Peyer's patch (tissue), 4 donors: ENCODE measurements at places on chromosomes 4 and X.

- H3K4me3 ChIP-seq: no peak overlapping the region
- no peaks in the 10 kb centered on the region for H3K36me3 ChIP-seq
- no peaks in the 10 kb centered on the region for H3K27me3 ChIP-seq
- no peak for DNase-seq
- no peaks in the 10 kb centered on the region for H3K4me1 ChIP-seq
These were observed 85.5 kb upstream of the ACSL1 start for GRCh38 chr4:184911310-184911709.

GRCh38 chr4:156676116-156676851 lies 295.3 kb downstream of the PDGFC start:
- no peak overlapping the region for H3K4me3 ChIP-seq
- H3K27ac ChIP-seq: no peak overlapping the region
- DNase-seq: no peak
- H3K27me3 ChIP-seq: no peaks in the 10 kb centered on the region
- no peaks in the 10 kb centered on the region for H3K36me3 ChIP-seq
- no peaks in the 10 kb centered on the region for H3K4me1 ChIP-seq

GRCh38 chr4:13527981-13528820 lies 16.1 kb downstream of the NKX3-2 start:
- H3K27ac ChIP-seq: no peak overlapping the region
- no peaks in the 10 kb centered on the region for H3K27me3 ChIP-seq
- H3K36me3 ChIP-seq: no peaks in the 10 kb centered on the region
- DNase-seq: no peak

GRCh38 chr4:150534818-150535217 lies 47.1 kb upstream of the MAB21L2 start:
- DNase-seq: no peak
- H3K36me3 ChIP-seq: no peaks in the 10 kb centered on the region
- H3K4me1 ChIP-seq: no peaks in the 10 kb centered on the region
- H3K27ac ChIP-seq: no peak overlapping the region
- no peaks in the 10 kb centered on the region for H3K27me3 ChIP-seq

- H3K4me1 ChIP-seq: no peaks in the 10 kb centered on the region
- no peak for DNase-seq
- no peaks in the 10 kb centered on the region for H3K36me3 ChIP-seq
These were observed 37.5 kb upstream of the ADH1C start for GRCh38 chr4:99390055-99390454.

DNA sequence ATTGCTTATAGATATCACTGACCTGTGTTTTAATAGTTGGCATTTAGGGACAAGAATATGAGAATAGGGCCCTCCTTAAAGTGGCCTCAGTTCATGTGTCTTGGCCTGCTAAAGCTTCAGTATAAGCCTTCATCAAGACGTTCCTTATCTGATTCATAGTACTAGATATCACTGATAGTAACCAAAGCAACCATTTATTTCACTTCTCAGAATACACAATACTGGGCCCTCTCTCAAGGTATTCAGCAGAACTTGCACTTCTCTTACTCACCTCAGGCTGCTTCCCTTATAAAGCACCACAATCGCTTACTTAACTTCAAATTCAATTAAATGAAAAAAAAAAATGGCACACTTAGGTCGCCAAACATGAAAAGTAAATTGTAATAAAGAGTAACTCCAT lies 259.4 kb upstream of the PCDH7 start:
- no peaks in the 10 kb centered on the region for H3K4me1 ChIP-seq
- H3K27me3 ChIP-seq: no peaks in the 10 kb centered on the region
- no peak for DNase-seq
- H3K4me3 ChIP-seq: no peak overlapping the region

DNA sequence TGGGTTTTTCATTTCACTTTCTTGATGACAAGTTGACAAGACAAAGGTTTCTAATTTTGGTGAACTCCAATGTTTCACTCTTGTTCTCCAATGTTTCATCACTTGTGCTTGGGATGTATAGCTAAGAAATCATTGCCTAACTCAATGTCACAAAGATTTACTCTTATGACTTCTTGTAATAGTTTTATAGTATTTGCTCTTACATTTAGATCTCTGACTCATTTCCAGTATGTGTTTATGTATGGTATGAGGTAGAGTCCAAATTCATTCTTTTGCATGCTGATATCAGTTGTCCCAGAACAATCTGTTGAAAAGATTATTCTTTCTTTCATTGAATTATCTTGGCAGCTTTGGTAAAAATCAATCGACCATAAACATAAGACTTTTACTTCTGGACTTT lies 12.2 kb upstream of the NWD2 start:
- H3K27ac ChIP-seq: no peak overlapping the region
- H3K36me3 ChIP-seq: no peaks in the 10 kb centered on the region
- DNase-seq: no peak

DNA sequence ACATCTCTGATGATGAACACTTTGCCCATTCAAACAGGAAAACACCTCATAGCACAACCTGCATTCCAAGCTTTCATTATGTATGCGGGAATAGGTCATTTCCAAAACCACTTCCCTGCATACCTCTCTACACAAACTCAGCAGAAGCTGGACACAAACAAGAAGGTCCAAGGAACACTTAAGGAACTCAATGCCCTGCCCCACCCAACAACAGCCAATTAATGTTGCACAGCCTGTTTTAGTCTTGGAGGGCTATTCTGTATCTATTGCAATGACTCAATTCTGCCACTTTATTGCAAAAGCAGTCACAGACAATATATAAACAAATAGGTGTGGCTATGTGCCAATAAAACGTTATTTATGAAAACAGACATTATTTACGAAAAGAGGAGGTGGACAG lies 16.7 kb downstream of the OPHN1 start:
- no peak for DNase-seq
- no peaks in the 10 kb centered on the region for H3K4me1 ChIP-seq
- no peaks in the 10 kb centered on the region for H3K36me3 ChIP-seq
- no peaks in the 10 kb centered on the region for H3K27me3 ChIP-seq
- H3K4me3 ChIP-seq: no peak overlapping the region
- H3K27ac ChIP-seq: no peak overlapping the region

DNA sequence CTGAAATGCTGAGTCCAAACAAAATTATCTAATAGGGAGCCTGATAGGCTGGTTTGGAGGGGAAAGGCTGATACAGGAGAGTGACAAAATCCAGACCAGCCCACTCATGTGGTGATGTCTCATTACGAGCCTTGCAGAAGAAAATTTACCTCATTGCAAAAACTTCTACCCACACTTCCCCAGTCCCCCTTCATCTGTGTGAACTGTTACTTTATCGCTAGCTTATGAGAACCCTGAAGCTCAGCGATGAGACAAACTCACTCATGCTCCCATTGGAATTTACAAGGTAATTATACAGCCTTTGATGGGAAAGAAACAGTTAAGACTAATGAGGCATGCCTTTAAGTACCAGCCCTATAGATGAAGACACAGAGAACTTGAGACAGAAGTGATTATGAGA lies 76.1 kb downstream of the ARHGAP6 start:
- no peaks in the 10 kb centered on the region for H3K27me3 ChIP-seq
- H3K4me1 ChIP-seq: no peaks in the 10 kb centered on the region
- H3K4me3 ChIP-seq: no peak overlapping the region
- no peak for DNase-seq
- H3K36me3 ChIP-seq: no peaks in the 10 kb centered on the region

DNA sequence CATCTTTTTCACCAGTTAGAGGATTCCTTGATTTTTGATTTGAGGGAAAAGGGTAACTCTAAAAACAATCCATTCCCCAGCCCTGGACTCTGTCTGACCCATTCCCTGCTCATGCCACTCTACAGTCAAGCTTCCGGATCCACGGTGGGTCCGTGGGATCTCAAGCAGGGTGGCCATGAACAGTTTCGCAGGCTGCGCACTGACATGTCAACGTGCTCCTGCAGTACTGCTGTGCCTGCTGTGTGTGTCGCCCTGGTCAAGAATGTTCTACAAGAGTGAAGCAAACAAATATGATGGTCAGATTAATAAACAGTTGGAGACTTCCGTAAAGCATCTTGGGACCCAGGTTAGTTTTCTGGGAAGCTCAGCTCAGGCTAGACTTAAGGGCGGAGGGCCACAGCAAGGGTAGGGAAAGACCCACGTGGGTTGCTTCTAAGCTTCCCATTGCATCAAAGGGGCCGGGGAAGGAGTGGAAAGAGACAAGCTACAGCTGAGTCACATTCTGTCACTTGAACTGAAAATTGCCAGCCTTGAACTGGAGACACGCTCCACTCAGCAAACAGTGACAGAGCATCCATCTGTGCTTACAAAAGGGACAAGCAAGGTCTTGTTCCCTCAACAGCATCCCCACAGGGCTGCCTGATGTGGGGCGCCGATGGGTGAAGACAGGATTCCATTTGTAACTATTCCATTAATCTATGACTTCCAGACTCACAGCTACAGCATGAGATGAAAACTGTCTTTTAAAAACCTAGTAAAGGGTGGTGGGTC lies 81.8 kb downstream of the MTMR1 start:
- H3K4me3 ChIP-seq: no peak overlapping the region
- no peaks in the 10 kb centered on the region for H3K4me1 ChIP-seq
- H3K36me3 ChIP-seq: no peaks in the 10 kb centered on the region
- DNase-seq: no peak

DNA sequence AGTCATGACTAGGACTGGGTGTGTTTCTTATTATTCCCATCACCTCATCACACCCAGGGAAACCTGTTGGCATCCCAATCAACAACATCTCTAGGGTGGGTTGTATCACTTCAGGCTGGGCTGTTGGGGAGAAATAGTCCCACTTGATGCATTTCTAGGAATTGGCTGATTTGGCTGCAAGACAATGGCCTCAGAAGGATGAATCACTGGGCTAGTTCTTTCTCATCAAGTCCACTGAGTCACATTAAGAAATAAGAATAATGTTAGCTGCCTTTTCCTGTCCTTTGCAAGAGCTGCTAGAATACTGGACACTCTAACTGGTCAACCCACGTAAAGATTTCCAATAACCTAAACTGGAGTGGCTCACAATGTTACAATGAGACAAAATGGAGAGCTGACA lies 104.2 kb downstream of the CHRDL1 start:
- no peaks in the 10 kb centered on the region for H3K4me1 ChIP-seq
- H3K36me3 ChIP-seq: no peaks in the 10 kb centered on the region
- DNase-seq: no peak
- H3K4me3 ChIP-seq: no peak overlapping the region
- no peak overlapping the region for H3K27ac ChIP-seq
- no peaks in the 10 kb centered on the region for H3K27me3 ChIP-seq

GRCh38 chr4:152239216-152239615 lies 296.7 kb downstream of the FBXW7 start:
- DNase-seq: no peak

- DNase-seq: no peak
- no peak overlapping the region for H3K4me3 ChIP-seq
- H3K27ac ChIP-seq: no peak overlapping the region
- H3K4me1 ChIP-seq: no peaks in the 10 kb centered on the region
- H3K27me3 ChIP-seq: no peaks in the 10 kb centered on the region
These were observed 5.2 kb downstream of the HADH start for GRCh38 chr4:107994894-107995293.

GRCh38 chrX:9207142-9207541 lies 173.2 kb upstream of the FAM9B start:
- H3K4me3 ChIP-seq: no peak overlapping the region
- no peak overlapping the region for H3K27ac ChIP-seq
- no peaks in the 10 kb centered on the region for H3K4me1 ChIP-seq
- H3K27me3 ChIP-seq: no peaks in the 10 kb centered on the region
- no peak for DNase-seq

GRCh38 chrX:77431227-77431626 lies 16.0 kb upstream of the FGF16 start:
- no peaks in the 10 kb centered on the region for H3K27me3 ChIP-seq
- H3K4me3 ChIP-seq: no peak overlapping the region
- H3K27ac ChIP-seq: no peak overlapping the region

- H3K4me1 ChIP-seq: peaks cover 3% of the 10 kb centered on the region
- H3K27ac ChIP-seq: no peak overlapping the region
- H3K36me3 ChIP-seq: no peaks in the 10 kb centered on the region
- H3K4me3 ChIP-seq: no peak overlapping the region
These were observed 24.0 kb downstream of the CYTL1 start for GRCh38 chr4:4995103-4995907.

GRCh38 chrX:153580700-153581386 lies 18.1 kb downstream of the CCNQ start:
- H3K36me3 ChIP-seq: no peaks in the 10 kb centered on the region
- H3K27ac ChIP-seq: no peak overlapping the region
- no peak overlapping the region for H3K4me3 ChIP-seq
- no peaks in the 10 kb centered on the region for H3K27me3 ChIP-seq
- no peaks in the 10 kb centered on the region for H3K4me1 ChIP-seq
- no peak for DNase-seq

GRCh38 chr4:48042979-48043461 lies 26.4 kb downstream of the NIPAL1 start:
- H3K27me3 ChIP-seq: no peaks in the 10 kb centered on the region
- no peak overlapping the region for H3K27ac ChIP-seq
- no peak overlapping the region for H3K4me3 ChIP-seq
- H3K4me1 ChIP-seq: peaks cover 15% of the 10 kb centered on the region
- no peaks in the 10 kb centered on the region for H3K36me3 ChIP-seq
- DNase-seq: no peak

DNA sequence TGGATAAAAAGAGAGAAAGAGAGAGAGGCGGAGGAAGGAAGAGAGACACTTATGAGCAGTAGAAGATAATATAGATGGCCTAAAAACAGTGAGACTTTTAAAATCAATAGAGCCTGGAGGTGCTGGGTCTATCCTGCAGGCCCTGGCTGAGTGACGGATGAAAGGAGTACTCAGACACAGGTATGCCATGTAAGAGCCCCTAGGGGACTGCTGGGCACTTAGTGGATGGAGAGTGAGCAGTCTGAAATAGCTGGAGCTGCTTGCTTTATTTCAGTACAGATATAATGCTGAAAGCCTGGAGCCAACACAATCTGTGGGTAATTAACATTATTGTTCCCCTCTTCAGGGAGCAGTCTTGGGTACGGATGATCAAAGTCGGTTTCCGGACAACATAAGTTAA lies 578.6 kb downstream of the SPOCK3 start:
- DNase-seq: no peak
- no peak overlapping the region for H3K4me3 ChIP-seq
- no peaks in the 10 kb centered on the region for H3K36me3 ChIP-seq
- no peaks in the 10 kb centered on the region for H3K4me1 ChIP-seq
- no peak overlapping the region for H3K27ac ChIP-seq

DNA sequence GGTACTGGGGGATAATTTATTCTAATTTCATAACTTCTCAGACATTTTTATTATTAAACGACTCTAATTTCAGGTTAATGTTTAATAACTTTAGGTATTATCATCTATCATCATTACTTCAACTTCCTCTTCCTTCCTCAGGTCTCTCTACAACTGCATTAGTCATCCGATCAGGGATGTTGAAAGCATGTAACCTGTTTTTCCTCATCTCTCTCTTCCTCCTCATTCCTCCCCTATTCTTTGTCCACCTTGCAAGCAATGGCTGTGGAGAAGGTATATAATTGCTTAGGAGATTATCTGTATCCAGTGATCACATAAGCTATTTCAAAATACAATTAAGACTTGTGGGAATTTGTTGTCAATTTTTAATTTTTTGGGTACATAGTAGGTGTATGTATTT lies 632.6 kb upstream of the DIAPH2 start:
- no peaks in the 10 kb centered on the region for H3K4me1 ChIP-seq
- no peak overlapping the region for H3K4me3 ChIP-seq
- no peaks in the 10 kb centered on the region for H3K27me3 ChIP-seq
- H3K27ac ChIP-seq: no peak overlapping the region
- no peak for DNase-seq
